ENCODE measurements at places on chromosomes 5 and 9. TPM values are rescaled to one million over a fixed set of nuclear protein-coding genes. Genes with fewer than 3 reads are reported as not detected.

PCDH1 gene
- total RNA-seq, result not detected

FBP1 gene
- total RNA-seq, result 0.26 TPM

FAM221B gene
- total RNA-seq, result not detected

TPRN gene
- 13.3 TPM for total RNA-seq

REEP2 gene
- 5.4 TPM for total RNA-seq

SLC2A6 gene
- total RNA-seq, result 5.5 TPM

LCN6 gene
- not detected for total RNA-seq

ABO gene
- not detected for total RNA-seq

NUTM2G gene
- not detected for total RNA-seq

DNA sequence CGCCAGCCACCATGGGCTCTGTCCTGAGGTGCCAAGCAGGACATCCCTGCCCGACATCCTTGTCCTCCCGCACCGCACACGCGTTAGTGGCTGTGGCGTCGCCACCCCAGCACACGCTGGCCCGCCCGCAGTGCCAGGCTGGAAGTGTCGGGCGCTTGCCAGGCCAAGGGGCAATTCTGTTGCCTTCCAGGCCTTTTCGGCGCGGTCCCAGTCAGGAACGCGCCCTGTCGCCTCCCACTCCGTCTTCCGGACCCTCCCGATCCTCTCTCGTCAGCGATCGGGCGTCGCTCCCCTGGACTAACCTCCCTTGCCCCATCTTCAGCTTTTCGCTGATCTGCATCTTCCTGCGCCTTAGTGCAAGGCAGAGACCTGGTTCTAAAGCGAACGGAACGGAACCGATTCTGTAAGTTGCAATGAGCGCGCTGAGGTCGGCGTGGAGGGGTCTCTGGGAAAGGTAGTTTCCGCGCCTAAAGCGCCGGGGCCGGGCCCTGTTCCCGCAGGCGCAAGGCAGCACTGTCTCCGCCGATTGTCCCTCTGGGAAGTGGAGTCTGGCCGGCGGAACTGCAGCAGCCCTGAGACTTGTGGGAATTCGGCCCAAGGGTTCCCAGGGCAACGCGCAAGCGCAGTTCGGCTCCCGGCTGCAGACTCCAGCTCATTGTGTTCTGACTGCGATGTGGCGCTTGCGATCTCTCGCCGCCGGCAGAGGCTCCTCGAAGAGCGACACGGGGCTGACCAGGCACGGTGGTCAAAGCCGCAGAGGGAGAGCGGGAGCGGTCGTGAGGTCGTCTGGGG is at the start of gene ZNF454:
ZNF454 (plus strand) TSS at position 630 of the 792 bp plus-strand sequence. CDS start 1,594 bp downstream, outside the sequence.
- DNase-seq, result no peak

DNA sequence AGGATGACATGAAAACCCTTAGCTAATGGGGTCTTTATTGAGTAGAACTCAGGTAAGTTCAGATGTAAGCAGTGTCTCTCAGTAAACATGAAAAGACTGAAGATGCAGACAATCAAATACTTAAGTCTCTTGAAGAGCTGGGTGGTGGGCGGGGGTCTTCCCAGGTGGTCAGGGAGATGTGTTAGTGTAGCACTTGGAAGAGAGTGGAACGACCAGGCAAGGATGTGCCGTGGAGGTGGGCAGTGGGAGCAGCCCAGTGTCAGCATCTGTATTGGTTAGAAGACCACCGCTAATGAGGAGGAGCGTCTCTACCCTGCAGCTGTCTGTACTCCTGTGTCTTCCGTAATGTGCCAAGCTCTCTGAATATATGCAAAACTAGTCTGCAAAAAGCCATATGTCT is 4.4 kb downstream of the S1PR3 start:
- no peak for DNase-seq

DNA sequence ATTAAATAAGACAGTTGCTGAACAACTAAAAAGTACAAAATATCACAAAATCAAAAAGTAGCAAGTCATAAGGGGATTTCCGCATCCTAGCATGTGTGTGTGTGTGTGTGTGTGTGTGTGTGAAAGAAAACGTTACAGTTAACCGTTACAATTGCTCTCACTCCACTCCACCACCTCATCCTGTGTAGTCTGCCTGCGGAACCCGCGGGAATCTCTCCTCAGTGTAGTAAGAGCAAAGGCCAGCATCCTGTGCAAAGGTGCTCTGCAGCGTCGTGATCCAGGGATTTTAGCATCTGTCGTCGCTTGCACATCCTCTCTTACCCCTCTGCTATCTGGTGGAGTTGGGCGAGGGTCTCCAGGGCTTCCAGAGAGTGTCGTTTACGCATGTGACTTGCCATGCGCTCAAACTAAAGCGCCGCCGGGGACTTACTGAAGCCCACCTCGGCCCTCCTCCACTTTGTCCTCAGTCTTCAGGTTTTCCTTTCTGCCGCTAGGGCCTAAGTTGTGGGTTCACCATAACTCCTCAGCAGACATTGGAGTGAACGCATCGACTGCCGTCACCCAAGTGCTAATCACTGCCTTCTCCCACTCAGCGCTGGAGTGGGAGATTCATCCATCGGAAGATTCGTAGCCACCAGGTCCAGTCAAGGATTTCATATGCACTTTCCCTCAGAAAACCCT is 3.9 kb downstream of the CDKN2B start:
- DNase-seq, result no peak

GRCh38 chr5:35159370-35159742 is 70.9 kb downstream of the PRLR start:
- DNase-seq, result no peak

DNA sequence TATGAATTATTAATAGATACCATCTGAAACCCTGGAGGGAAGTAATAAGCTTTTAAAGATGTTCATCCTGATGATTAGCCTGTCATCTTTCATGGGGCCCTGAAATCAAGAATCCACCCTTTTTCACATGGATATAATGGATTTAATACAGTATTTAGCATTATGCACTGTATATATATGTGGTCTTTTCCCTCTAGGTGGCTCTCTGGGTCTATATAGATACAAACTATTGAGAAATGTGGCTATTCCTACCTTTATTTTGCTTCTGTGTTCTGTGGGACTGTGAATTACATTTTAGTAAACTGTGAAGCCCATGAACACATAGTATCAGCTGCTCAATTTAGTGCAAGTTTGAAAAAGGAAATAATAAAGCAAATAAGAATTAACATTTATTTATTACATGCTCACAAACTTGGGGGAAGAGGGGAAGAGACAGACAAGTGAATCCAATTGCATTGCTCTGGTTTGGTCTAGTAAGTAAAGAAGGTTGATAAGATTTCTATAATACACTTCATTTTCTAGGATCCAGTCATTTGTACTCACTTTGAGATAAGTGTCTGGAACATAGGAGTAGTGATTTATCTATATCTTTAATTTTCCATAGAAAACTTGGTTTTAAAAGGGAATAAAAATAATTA is 112.2 kb downstream of the SCAMP1 start:
- DNase-seq, result no peak

- DNase-seq, result no peak
These were observed 31.2 kb downstream of the PTCD2 start for GRCh38 chr5:72351376-72351775.

DNA sequence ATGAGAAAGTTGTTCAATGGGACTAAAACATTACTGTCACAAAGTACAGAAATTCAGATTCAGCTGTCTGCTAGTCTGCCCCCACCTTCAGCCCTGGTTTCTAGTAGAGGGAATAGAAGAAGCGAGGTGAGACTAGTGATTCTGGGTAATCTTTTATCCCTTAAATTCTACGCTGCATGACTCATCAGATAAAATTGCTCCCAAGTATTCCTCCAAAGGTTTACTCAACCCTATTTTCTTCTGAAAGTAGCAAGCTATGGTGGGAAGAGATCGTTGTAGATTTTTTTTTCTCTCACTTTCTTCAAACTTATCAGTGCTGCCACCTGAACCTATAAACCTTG is 318.9 kb upstream of the RIOK2 start:
- DNase-seq, result no peak

DNA sequence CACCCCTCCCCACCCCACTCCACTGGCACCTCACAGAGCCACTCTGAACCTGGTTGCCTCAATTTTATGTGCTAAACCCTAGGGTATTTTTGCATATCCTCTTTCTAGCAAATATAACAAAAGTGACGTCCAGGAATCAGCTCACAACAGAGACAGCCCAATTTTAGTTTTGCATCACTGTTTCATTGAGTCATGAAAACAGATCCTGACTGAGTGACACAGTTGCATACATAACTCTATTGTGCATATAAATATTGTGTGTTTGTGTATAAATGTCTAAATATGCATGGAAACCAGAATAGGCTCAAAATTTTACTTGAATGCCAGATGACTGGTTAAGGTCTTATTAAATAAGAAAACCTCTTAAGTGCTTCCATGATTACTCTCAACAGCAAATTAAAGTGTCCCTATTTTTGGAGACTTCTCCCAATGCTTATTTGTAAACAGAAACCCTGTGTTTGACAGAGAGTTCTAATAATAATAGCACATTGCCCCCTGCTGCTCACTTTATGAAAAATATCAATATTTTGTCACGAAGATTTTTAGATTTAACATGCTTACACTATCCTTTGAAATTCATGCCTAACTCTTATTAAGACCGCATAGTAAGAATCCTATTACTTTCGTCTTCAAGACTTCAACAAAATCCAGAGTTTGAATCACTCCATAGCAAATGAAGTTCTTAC is 75.5 kb upstream of the PRRC1 start:
- DNase-seq, result no peak

GRCh38 chr5:1642221-1642620 is 118.5 kb upstream of the LPCAT1 start:
- no peak for DNase-seq

- no peak for DNase-seq
These were observed 2060.5 kb downstream of the MAT2B start for GRCh38 chr5:165565911-165566310.

DNA sequence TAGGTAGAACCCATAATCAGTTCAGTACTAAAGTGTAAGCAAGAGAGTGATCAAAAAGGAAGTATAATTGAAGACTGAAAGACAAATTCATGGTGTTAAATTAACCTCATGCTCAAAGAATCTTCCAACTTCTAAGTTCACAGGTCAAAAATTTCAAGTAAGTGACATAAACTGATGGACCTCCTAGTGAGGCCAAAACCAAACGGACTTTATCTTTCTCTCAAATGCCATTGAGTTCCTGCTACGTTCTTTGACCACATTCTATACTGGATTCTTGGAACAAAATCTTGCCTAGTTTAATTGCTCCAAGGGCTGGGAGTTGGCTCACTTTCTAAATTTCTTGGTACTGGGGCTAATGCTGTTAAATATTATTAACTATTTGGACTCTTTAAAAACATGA is 794.9 kb downstream of the TLE4 start:
- DNase-seq, result no peak

DNA sequence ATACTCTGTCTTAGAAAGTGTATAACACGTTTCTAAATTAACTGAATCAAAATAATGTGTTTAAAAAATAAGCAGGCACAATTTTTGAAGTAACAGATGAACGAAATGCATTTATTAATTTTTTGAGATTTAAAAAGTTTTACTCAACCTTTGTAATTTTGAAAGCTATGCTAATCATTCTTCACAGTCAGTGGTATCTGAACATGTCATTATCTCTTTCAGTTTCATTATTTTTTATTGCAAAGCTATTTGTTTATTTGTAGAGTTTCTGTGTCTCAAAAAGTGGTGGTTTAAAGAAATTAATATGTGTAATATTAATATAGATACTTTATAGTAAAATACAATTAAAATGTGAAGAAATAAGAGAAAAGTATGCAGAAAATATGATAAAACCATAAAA is 11.2 kb downstream of the CHSY3 start:
- DNase-seq, result no peak

DNA sequence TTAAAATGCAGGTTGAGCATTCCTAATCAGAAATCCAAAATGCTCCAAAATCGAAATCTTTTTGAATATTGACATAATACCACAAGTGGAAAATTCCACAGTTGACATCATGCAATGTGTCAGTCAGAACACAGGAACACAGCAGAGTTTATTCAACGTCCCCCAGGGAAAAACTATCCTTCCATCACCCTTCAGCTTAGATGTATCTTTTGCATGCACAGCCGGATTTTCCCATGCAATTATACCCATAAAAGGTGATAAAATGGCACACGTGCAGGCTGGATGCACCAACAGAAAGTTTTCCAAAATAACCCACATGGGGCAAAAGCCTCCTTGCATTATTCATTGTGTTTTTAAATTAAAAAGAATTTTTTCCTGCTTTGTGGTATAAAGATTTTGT is 71.2 kb downstream of the RAB24 start:
- DNase-seq, result no peak

DNA sequence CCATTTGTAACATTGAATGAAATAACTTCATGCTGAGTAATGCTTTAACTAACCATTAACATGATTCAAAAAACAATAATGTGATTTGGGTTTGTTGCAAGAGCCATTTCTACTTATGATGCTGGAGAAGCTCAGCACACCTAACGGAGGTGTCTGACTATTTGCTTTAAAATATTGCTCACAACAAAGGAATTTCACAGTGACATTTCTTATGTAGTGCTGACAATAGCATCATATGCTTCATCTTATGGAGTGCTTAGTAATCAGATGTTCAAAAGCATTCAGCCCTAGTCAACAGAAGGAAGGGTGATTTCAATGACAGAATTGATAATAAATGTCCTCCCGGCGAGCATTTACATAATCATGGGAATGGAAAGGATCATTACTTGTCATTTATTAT is 1003.3 kb upstream of the COX7C start:
- no peak for DNase-seq

DNA sequence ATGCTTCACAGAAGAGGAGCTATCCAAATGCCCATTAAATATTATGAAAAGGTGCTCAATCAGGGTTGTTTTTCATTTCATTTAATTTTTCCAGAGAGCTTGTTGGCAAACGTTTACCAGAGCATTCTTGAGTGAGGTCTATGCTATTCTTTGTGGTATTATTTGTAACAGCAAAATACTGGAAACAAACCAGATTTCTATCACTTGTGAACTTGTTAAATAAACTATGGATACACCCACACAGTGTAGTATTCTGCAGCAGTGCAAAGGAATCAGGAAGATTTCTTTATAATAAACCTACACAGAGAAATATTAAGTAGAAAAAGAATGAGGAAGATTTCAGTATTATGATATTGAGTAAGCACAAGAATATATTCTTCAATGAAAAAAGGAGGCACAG is 15.0 kb upstream of the SLC1A1 start:
- DNase-seq, result no peak

DNA sequence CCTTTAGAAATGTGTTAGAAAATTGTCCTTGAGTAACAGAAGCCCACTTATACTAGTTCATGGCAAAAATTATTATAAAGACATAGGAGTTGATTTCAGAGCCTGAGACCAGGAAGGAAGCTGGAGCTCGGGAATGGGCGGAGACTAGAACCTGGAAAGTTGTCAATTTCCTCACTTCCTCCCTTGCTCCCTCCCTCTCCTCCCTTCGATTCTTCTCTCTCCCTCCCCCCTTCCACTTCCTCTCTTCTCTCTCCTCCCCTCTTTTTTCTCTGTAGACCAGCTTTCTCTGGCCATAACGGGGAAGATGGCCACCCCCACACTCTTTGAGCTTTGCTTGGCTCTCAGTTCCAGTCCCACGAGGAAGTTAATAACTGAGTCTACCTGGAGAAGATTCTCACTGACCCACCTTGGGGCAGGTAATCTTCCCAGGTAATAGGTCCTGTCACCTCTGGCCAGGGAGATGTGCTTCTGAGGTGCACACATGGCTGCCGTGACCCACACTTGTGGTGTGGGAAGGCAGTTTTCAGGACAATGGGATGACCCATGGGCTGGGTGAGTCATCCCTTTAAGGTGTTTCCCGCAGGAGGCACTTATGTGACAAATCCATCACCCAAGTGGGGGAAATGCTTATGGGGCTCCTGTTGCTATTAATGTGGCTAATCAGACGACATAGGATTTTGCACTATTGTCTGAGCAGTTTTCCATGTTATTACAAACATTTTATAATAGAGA is 78.7 kb downstream of the HSPA4 start:
- DNase-seq, result no peak
